Daoy (cell line): ENCODE measurements at places on chromosomes 12 and 14. TPM values are rescaled to one million over a fixed set of nuclear protein-coding genes. Genes with fewer than 3 reads are reported as not detected.

YAF2 gene
- 11.5 and 16.7 TPM in 2 replicates for total RNA-seq

ZFHX2 gene
- 0.23 and 0.42 TPM in 2 replicates for total RNA-seq

TMTC2 gene
- total RNA-seq: 1.0 and 1.3 TPM in 2 replicates

PLXNC1 gene
- 2.1 and 4.0 TPM in 2 replicates for total RNA-seq

WNT1 gene
- not detected in 2 replicates for total RNA-seq

CCDC198 gene
- 0.46 TPM in 1 of 2 replicates, not detected in the other for total RNA-seq

HNF1A gene
- not detected in 2 replicates for total RNA-seq

PUS1 gene
- total RNA-seq: 43.8 and 53.5 TPM in 2 replicates

CLEC2A gene
- total RNA-seq: not detected in 2 replicates

GUCY2C gene
- not detected in 2 replicates for total RNA-seq

KIF26A gene
- 1.7 and 1.8 TPM in 2 replicates for total RNA-seq

RASAL1 gene
- total RNA-seq: 0.06 TPM in 1 of 2 replicates, not detected in the other

CCDC175 gene
- 0.12 TPM in 1 of 2 replicates, not detected in the other for total RNA-seq

SLC38A2 gene
- total RNA-seq: 361 and 424 TPM in 2 replicates

ZDHHC17 gene
- total RNA-seq: 23.3 and 33.9 TPM in 2 replicates

SSPN gene
- 6.0 and 7.3 TPM in 2 replicates for total RNA-seq

IGF1 gene
- total RNA-seq: not detected in 2 replicates

KERA gene
- total RNA-seq: not detected in 2 replicates

PSME1 gene
- 191 and 208 TPM in 2 replicates for total RNA-seq

C14orf132 gene
- total RNA-seq: 3.7 and 5.9 TPM in 2 replicates

HCAR3 gene
- not detected in 2 replicates for total RNA-seq

OR2AP1 gene
- total RNA-seq: not detected in 2 replicates

FOXN4 gene
- total RNA-seq: 0.06 and 0.12 TPM in 2 replicates

TXNDC16 gene
- total RNA-seq: 4.2 and 4.3 TPM in 2 replicates

MSI1 gene
- total RNA-seq: 0.33 and 3.1 TPM in 2 replicates

SAMD15 gene
- total RNA-seq: 3.0 and 4.5 TPM in 2 replicates

HOXC5 gene
- 0.12 and 1.9 TPM in 2 replicates for total RNA-seq

SYCP3 gene
- not detected in 2 replicates for total RNA-seq

A2ML1 gene
- total RNA-seq: not detected in 2 replicates

SMIM41 gene
- not detected in 2 replicates for total RNA-seq

PRB2 gene
- not detected in 2 replicates for total RNA-seq

NPFF gene
- total RNA-seq: not detected in 2 replicates

LMO3 gene
- 0.33 and 1.1 TPM in 2 replicates for total RNA-seq

NKX2-8 gene
- total RNA-seq: 2.6 and 4.8 TPM in 2 replicates

APOLD1 gene
- total RNA-seq: 8.4 and 10.2 TPM in 2 replicates

TAOK3 gene
- 12.9 and 15.3 TPM in 2 replicates for total RNA-seq

ARG2 gene
- total RNA-seq: 19.4 and 37.1 TPM in 2 replicates

BIN2 gene
- total RNA-seq: not detected in 2 replicates

ASCL1 gene
- 0.06 TPM in 1 of 2 replicates, not detected in the other for total RNA-seq

C12orf54 gene
- total RNA-seq: not detected in 2 replicates

RNU4-1 gene
- total RNA-seq: under 0.01 TPM in 2 replicates

HCAR1 gene
- 0.03 and 0.23 TPM in 2 replicates for total RNA-seq

SDR9C7 gene
- total RNA-seq: not detected in 2 replicates

OTUB2 gene
- 2.7 and 3.1 TPM in 2 replicates for total RNA-seq

SLC6A15 gene
- 12.5 and 13.6 TPM in 2 replicates for total RNA-seq

FAM161B gene
- total RNA-seq: 3.5 and 4.3 TPM in 2 replicates

SERPINA10 gene
- total RNA-seq: not detected in 2 replicates
